Inflammatory macrophage treated with lipopolysaccharide for 1 hour (primary cell): ENCODE measurements at places on chromosomes 6 and 20.

DNA sequence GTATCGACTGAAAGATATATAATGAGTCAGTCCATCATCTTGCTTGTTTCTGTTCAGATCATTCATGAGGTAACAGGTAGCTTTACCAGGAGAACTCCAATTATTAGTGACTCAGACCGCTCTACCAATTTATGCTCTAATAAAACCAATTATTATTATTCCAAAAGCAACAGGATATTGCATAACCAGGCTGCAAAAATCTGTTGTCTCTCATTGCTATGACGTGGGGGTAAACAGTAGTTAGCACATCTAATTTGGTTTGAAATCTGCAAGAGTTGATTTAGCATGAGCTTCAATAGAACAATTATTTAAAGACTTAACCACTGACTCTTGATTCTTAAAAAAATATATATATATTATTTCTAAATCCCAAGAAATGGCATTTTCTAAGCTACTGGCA lies 90.9 kb upstream of the MAP7 start:
- no peak for DNase-seq

DNA sequence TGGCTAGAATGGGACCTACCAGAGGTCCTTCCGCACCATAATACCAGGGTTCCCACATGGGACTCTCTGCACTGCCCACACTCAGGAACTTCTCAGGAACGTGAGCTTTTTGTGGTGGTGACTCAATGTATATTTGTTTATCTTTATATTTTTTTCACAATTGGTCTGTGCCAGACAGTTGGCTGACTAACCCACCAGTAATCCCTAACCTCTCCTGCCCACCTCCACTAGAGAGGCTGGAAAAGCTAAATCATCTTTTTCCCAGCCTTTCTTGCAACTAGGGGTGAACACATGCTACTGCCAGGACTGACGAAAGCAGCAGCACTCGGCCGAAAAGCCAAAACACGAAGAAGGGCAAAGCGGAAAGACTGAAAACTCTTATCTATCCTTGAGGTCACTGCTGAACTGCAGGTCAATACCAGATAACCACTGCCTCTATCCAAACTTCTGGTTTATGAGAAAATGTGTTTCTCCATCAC lies 112.9 kb downstream of the TRERF1 start:
- no peak for DNase-seq

GRCh38 chr20:32702706-32703425 lies 29.1 kb upstream of the C20orf203 start:
- no peak for DNase-seq

- no peak for DNase-seq
These were observed 102.9 kb upstream of the SIRPA start for GRCh38 chr20:1792274-1792673.

- DNase-seq = no peak
These were observed 42.4 kb downstream of the PTCHD4 start for GRCh38 chr6:48068278-48069251.

- peak; percentile 78 for DNase-seq
These were observed 49.6 kb upstream of the CD93 start for GRCh38 chr20:23135449-23136420.

- DNase-seq = no peak
These were observed 11.6 kb upstream of the ADAM33 start for GRCh38 chr20:3693376-3693775.

- DNase-seq = no peak
These were observed 197.6 kb upstream of the CITED2 start for GRCh38 chr6:139572001-139572400.

DNA sequence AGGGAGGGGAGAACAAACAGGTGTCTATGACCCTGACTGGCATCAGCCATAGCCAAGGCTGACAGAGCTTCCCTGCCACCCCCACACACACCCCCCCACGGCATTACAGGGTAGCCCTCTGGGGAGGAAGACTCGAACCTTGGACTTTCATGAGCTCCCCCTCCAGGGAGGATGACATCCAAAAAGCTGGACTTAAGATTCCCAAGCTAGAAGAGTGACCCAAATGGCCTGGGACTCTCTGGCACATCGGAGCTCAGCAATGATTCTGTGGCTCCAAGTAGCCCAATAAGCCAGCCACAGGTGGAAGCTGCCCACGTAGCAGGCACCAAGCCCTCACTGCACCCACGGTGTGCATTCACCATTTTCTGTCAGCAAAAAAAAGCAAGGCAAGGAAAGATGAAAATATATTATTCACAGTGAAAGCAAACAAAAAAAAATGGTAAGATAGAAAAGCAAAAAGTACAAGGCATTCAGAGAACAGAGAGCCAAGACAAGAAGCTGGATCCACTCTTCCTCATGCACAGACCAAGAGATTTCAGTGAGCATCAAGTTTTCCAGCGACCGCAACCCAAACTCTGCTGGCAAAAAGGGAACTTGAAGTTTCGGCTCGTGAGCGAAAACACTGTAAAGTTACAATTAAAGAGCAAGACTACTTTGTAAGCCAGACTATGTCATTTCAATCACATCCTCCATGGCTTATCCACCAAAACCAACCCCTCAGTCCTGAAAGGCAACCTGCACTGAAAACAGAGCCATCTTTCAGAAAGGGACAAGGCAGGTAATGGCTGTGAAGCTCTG lies 10.9 kb downstream of the JAG1 start:
- DNase-seq = peak; percentile 44

GRCh38 chr6:161683400-161683799 lies 409.5 kb upstream of the AGPAT4 start:
- no peak for DNase-seq

- DNase-seq = no peak
These were observed 100.2 kb upstream of the CDYL start for GRCh38 chr6:4676016-4676415.
